Stomach (tissue), 19 donors: ENCODE measurements at places on chromosomes 1 and 21. TPM values are rescaled to one million over a fixed set of nuclear protein-coding genes. Genes with fewer than 3 reads are reported as not detected.

DNA sequence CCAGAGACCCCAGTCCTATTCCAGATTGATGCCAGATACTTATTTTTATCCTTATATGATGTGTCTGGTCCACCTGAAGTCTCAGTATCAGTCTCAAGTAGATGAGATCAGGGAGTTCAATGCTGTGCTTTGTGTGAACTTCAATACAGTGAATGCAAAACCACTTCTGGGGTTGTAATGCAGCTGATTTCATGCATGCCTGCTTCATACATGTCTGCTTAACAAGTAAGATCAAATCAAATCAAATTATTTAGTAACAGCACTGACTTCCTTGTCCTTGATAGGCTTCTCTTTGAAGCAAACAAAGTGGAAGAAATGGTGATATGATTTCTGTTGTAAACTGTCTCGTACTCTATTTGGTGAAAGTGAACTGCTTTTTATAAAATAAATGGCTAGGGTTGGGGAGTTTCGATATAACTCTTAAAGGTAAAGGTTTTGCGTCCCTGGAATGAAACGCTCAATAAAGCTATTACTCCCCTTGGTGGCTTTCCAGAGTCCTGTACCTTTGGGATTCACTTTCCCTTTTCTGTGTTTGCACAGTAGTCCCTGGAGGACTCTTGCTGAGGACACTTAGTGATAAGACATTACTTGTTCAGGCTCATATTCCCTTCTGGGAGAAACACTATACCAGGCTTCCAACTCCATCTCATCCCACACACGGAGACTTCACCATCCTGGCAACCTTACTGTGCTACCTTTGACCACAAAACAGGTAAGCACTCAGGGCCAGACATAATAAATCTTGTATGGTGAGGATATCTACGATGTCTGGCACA is 59.3 kb downstream of the FH start:
- no peak overlapping the region for H3K4me3 ChIP-seq
- no peaks in the 10 kb centered on the region for H3K27me3 ChIP-seq
- H3K27ac ChIP-seq = no peak overlapping the region
- H3K36me3 ChIP-seq = no peaks in the 10 kb centered on the region

DNA sequence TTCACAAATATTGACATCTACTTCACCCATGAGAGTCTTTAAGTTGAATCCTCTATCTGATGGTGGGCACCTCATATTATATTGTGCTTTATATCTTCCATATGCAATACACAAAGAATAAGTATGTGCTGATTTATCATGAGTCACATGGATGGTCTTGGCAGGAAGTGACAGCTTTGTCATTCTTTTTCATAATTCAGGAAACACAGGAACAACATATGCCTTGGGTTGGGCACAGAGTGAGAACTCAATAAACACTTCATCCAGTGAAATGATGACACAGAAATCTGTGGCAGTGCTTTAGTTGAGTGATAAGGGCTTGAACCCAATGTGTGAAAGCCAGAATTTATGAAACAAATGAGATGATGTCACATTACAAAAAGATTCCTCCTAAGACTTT is 41.2 kb downstream of the GADD45A start:
- peaks cover 47% of the 10 kb centered on the region for H3K4me1 ChIP-seq
- peak overlapping the region; percentile 53 for H3K27ac ChIP-seq
- no peak overlapping the region for H3K4me3 ChIP-seq
- DNase-seq = no peak

DNA sequence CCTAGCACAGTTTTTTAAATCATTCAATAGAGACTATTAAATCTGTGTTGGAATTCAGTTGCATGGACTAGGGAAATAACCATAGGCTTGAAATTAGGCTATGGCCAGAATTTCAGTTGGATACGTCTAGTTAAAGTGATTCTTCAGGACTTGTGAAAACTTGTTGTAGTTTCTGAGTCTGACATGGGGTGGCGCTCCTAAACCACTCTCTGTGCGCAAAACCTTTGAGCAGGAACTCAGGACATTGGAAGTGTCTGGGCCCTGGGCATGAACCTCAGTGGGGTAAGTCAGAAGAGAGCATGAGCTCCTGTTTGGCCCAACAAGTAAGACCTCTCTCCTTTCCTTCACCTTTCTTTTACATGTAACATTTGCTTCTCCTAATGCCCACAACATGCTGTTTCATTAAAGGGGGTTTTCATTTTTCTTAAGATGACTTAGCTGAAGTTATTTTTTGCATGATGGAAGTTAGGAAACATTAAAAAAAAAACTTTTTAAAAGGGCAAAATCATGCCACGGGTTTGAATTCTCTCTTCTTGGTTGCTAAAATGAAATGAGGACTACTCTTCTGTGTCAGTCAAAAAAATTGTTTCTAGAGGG is 17.1 kb upstream of the CCDC190 start:
- no peaks in the 10 kb centered on the region for H3K36me3 ChIP-seq
- no peak overlapping the region for H3K27ac ChIP-seq
- H3K27me3 ChIP-seq = no peaks in the 10 kb centered on the region
- no peaks in the 10 kb centered on the region for H3K4me1 ChIP-seq
- DNase-seq = peak; percentile 74

- peaks cover 18% of the 10 kb centered on the region for H3K4me1 ChIP-seq
- peak overlapping the region; percentile 81 for H3K4me3 ChIP-seq
- peaks cover 9% of the 10 kb centered on the region for H3K36me3 ChIP-seq
- H3K27me3 ChIP-seq = no peaks in the 10 kb centered on the region
- DNase-seq = peak; percentile 91
- peak overlapping the region; percentile 99 for H3K27ac ChIP-seq
These were observed 1.2 kb downstream of the PIK3C2B start for GRCh38 chr1:204493145-204493983.

- H3K4me3 ChIP-seq = no peak overlapping the region
- H3K4me1 ChIP-seq = peaks cover 9% of the 10 kb centered on the region
- no peaks in the 10 kb centered on the region for H3K36me3 ChIP-seq
- peaks cover 20% of the 10 kb centered on the region for H3K27me3 ChIP-seq
- H3K27ac ChIP-seq = no peak overlapping the region
- DNase-seq = no peak
These were observed 24.3 kb upstream of the CITED4 start for GRCh38 chr1:40886318-40887011.

DNA sequence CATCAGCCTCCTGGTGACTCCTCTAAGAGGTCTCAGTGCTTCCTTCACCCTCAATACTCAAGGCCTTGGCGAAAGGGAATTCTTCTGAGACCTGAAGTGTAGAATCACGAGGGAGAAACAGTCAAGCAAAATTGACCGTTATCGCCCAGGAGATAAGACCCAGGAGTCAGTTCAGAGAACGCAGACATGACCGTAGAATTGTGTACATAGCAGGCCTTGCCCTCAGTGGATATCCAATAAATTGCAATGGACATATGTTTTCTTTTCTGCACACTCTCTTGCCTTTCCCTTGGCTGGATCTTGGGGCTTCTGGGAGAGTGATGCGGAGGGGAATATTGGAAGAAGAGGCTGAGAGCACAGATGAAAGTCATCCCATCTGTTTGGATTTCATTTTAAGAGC is 15.7 kb upstream of the ETS2 start:
- H3K4me3 ChIP-seq = no peak overlapping the region
- H3K27me3 ChIP-seq = no peaks in the 10 kb centered on the region
- no peaks in the 10 kb centered on the region for H3K36me3 ChIP-seq
- no peak for DNase-seq
- H3K4me1 ChIP-seq = peaks cover 4% of the 10 kb centered on the region

- H3K27me3 ChIP-seq = no peaks in the 10 kb centered on the region
- no peak overlapping the region for H3K27ac ChIP-seq
- DNase-seq = no peak
- peaks cover 94% of the 10 kb centered on the region for H3K36me3 ChIP-seq
- H3K4me3 ChIP-seq = no peak overlapping the region
These were observed 28.8 kb downstream of the TOR1AIP1 start for GRCh38 chr1:179910934-179911333.

DNA sequence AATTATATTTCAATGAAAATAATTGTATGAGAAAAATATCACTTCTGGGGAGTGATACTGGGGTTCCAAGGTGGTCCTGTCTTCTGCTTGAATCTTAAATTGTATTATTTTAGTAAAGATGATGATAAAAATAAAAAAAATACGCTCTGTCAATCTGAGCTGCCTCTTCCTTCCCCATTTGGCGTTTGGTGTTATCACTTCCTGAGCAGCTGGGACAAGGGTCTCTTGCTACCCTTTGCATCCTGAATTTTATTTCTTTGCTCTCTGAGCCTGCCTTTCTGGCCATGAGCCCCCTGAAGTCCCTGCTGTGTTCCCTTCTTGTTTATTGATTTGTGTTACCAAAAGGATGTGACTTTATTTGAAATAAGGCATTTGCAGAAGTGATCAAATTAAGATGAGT is 111.0 kb downstream of the KCNJ6 start:
- H3K36me3 ChIP-seq = no peaks in the 10 kb centered on the region
- H3K27ac ChIP-seq = no peak overlapping the region
- no peak overlapping the region for H3K4me3 ChIP-seq
- DNase-seq = no peak

DNA sequence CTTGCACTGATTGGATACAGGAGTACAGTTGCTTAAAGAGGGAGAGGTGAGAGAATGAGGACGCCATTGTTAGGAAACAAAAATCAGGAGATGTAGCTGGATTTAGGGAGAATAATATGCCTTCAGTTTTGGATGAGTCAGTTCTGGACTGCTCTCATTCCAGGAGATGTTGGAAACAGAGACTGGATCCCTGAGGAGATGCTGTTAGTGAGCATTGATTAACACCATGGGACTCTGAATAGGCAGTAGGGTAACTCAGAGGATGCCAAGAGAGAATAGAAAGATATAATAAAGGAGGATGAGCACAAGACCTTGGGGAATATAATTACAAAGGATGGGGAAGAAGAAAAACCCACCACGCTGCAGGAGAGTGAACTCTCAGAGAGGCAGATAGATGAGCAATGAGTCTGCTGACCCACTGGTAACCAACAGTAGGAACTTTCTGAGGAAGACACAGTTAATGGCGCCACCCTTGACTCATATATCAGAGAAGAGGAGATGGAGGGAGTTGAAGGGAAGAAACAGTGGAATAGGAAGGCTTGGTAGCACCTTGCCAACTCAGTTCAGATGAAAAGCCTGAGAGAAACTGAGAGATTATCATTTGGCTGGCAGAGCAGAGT is 10.5 kb downstream of the KCNJ15 start:
- DNase-seq = no peak
- H3K4me3 ChIP-seq = no peak overlapping the region
- H3K4me1 ChIP-seq = peaks cover 11% of the 10 kb centered on the region
- H3K36me3 ChIP-seq = no peaks in the 10 kb centered on the region
- peak overlapping the region; percentile 5 for H3K27ac ChIP-seq

- H3K4me3 ChIP-seq = no peak overlapping the region
- H3K4me1 ChIP-seq = no peaks in the 10 kb centered on the region
- no peaks in the 10 kb centered on the region for H3K36me3 ChIP-seq
- H3K27ac ChIP-seq = no peak overlapping the region
- peak; percentile 75 for DNase-seq
These were observed 133.7 kb downstream of the CAPN8 start for GRCh38 chr1:223531742-223532341.

- H3K4me3 ChIP-seq = no peak overlapping the region
- H3K27ac ChIP-seq = no peak overlapping the region
These were observed 75.2 kb downstream of the CATSPERE start for GRCh38 chr1:244536316-244536715.

DNA sequence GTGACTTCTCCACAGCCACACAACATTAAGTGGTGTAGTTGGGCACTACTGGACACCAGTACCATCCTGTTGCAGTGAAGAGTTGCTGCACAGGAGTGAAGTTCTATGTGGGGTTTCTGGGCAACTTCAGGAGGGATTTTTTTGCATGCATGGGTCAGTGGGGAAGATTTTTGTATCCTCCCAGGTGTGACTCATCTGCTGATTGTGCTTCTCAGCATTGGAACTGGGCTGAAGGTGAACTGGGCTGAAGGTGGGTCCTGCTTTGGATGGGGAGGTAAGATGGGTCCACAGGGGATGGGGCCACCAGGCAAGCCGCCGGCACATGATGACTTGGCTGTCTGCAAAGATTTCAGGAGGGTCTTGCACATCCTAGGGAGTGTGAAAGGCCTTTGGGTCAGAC is 2.6 kb downstream of the SERINC2 start:
- H3K27ac ChIP-seq = no peak overlapping the region
- no peaks in the 10 kb centered on the region for H3K36me3 ChIP-seq
- H3K27me3 ChIP-seq = peaks cover 26% of the 10 kb centered on the region
- H3K4me1 ChIP-seq = peaks cover 35% of the 10 kb centered on the region
- H3K4me3 ChIP-seq = no peak overlapping the region
- no peak for DNase-seq

DNA sequence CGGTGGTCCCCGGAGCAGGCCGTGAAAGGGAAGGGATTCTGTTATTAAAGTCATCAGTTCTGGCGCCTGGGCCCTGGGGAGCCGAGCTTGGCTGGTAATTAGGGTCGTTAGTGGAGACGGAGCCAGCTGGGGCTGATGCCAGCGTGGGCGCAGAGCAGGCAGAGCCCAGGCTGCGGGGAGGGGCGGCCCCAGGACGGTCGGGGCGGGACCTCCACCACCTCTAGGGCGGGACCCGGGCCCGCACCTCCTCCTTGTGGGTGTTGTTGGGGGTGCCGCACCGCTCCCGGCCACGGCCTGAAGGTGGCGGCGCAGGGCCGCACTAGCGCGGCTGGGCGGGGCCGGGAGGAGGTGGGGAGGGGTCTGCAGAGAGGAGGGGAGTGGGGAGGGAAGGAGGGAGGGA is 470.6 kb downstream of the PTPRU start:
- peaks cover 12% of the 10 kb centered on the region for H3K27me3 ChIP-seq
- no peaks in the 10 kb centered on the region for H3K36me3 ChIP-seq
- DNase-seq = peak; percentile 75
- no peak overlapping the region for H3K4me3 ChIP-seq
- H3K4me1 ChIP-seq = no peaks in the 10 kb centered on the region
- H3K27ac ChIP-seq = no peak overlapping the region

GRCh38 chr1:43253876-43254275 is 15.9 kb upstream of the TMEM125 start:
- no peak for DNase-seq
- no peaks in the 10 kb centered on the region for H3K36me3 ChIP-seq
- peaks cover 18% of the 10 kb centered on the region for H3K4me1 ChIP-seq
- H3K27me3 ChIP-seq = no peaks in the 10 kb centered on the region
- H3K4me3 ChIP-seq = no peak overlapping the region

- no peak overlapping the region for H3K4me3 ChIP-seq
- DNase-seq = peak; percentile 62
- H3K4me1 ChIP-seq = no peaks in the 10 kb centered on the region
- no peaks in the 10 kb centered on the region for H3K36me3 ChIP-seq
These were observed 77.4 kb upstream of the KRTAP11-1 start for GRCh38 chr21:30958741-30959140.

- no peak for DNase-seq
- no peaks in the 10 kb centered on the region for H3K27me3 ChIP-seq
- H3K4me3 ChIP-seq = peak overlapping the region; percentile 78
- H3K27ac ChIP-seq = peak overlapping the region; percentile 85
- no peaks in the 10 kb centered on the region for H3K36me3 ChIP-seq
These were observed 21.6 kb upstream of the ZNF678 start for GRCh38 chr1:227541796-227542152.

- no peaks in the 10 kb centered on the region for H3K27me3 ChIP-seq
- no peak overlapping the region for H3K4me3 ChIP-seq
- no peak overlapping the region for H3K27ac ChIP-seq
- H3K36me3 ChIP-seq = no peaks in the 10 kb centered on the region
- DNase-seq = no peak
These were observed 69.0 kb downstream of the PTGER3 start for GRCh38 chr1:70978623-70979022.

TRIM33 gene
- total RNA-seq = 211 TPM

FCRLB gene
- total RNA-seq = 3.8 TPM

TRNP1 gene
- 188 TPM for total RNA-seq

NR5A2 gene
- total RNA-seq = not detected

NGF gene
- 1.8 TPM for total RNA-seq

FMO5 gene
- 46.7 TPM for total RNA-seq
